ENCODE measurements at places on chromosomes 2 and 18. TPM values are rescaled to one million over a fixed set of nuclear protein-coding genes. Genes with fewer than 3 reads are reported as not detected.

IL1RN gene
- 0.94 TPM for total RNA-seq

INO80C gene
- 28.0 TPM for total RNA-seq

CAB39 gene
- 60.7 TPM for total RNA-seq

EVX2 gene
- not detected for total RNA-seq

RAX gene
- not detected for total RNA-seq

CYP26B1 gene
- total RNA-seq: 16.2 TPM

IL1RL1 gene
- 0.78 TPM for total RNA-seq

HES6 gene
- total RNA-seq: 7.5 TPM

C2orf81 gene
- 2.2 TPM for total RNA-seq
